Activated T-cell treated with anti-CD3 and anti-CD28 coated beads for 1 hour (primary cell): ENCODE measurements at places on chromosomes 13 and 19.
A peak's percentile ranks its signal among the peaks of the same experiment; 100 is the strongest.

DNA sequence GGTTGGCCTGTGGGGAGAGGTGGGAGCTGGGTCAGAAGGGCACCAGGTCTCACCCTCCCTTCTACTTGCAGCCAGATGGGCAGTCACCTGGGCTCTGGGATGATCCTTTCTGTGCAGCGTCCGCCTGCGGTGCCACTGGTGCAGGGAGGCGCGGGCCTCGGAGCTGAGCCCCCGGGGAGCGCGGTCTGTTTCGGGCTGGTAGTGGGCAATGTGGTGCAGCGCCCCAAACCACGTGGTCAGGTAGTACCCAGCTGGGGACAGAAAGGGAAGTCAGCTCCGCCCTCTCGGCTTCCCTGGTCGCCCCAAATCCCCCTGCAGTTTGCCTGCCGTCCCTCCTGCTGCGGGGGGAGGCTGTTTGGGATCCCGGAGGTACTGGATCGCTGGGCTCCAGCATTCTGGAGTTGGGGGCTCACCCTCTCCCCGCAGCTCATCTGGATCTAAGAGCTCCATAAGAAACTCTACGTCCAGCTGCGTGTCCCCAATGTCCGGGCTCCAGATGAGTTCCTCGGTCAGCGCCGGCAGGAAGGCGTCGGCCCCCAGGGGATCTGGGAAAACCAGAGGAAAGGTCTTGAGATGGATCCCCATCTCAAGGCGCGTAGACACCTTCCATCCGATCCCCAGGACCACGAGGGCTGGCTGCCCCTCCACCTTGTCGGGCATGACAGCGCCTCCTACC is 8.8 kb downstream of the RINL start:
- DNase-seq: no peak

DNA sequence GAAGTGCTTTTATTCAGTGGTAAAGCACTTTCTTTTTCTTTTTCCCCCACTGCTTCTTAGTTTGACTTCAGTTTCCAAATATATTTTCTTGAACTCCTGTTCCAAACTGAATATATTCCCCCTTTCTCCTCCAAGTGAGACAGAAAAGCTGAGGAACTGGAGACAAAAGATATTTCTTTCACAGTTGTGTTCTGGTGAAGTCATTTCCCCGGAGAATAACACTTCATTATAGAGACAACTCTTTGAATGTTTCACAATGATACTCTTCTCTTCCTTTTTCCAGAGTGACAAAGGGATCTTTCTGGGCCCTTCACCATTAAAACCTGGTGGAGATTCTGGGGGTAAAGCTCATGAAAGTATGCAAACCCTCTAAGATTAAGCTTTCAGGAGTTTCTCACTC is 860.8 kb upstream of the SLITRK5 start:
- no peak for DNase-seq

DNA sequence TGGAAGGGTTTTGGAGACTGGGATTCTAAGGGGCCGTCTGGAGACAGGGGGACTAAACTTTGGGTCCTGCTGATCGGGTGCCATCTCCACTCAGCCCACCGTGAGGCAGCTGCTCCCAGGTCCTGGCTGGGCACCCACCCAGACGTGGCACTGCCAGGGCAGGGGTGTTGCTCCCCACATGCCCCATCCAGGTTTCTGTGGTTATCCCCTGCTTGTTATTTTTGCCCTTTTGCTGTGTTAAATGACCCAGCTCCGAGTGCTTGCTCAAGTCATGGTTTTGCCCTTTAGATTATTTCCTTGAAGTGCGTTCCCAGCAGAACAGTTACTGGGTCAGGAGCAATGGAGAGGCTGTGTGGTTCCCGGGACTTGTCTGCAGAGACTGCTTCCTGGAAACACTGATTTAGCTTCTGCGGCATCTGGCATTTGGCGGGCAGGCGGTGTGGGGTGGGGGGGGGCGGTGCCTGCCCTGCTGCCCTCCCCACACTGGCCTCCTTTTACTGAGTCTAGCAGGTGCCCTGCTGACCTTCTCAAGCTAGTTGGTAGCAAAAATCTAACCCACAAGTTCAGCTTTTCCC is 1.9 kb downstream of the RAB11B start:
- DNase-seq: no peak

DNA sequence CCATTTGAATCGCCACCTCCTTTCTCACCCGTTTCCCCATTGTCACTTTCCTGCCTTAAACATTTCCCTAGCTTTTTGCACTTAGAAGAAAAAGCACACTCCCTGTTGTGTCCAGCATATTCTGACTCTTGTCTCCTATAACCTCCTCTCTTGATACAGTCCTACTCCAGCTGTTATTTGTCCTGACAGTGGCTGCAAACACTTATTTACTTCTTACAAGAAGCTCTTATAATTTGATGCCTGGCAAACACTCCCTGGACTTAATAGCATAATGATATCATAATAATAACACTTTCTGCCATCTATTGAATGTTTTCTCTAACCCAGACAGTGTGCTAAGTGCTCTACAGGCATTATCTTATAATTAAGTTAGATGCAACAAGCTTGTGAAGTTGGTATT is 76.6 kb downstream of the DGKH start:
- no peak for DNase-seq

GRCh38 chr13:52894413-52894812 is 46.0 kb upstream of the PCDH8 start:
- no peak for DNase-seq

- no peak for DNase-seq
These were observed 18.3 kb downstream of the NPHS1 start for GRCh38 chr19:35833972-35834371.

GRCh38 chr19:14814982-14815652 is 19.9 kb downstream of the OR7A5 start:
- no peak for DNase-seq

GRCh38 chr13:52638666-52639328 is 3.4 kb upstream of the HNRNPA1L2 start:
- no peak for DNase-seq

- DNase-seq: no peak
These were observed 330.2 kb downstream of the PCDH9 start for GRCh38 chr13:66899955-66900354.

DNA sequence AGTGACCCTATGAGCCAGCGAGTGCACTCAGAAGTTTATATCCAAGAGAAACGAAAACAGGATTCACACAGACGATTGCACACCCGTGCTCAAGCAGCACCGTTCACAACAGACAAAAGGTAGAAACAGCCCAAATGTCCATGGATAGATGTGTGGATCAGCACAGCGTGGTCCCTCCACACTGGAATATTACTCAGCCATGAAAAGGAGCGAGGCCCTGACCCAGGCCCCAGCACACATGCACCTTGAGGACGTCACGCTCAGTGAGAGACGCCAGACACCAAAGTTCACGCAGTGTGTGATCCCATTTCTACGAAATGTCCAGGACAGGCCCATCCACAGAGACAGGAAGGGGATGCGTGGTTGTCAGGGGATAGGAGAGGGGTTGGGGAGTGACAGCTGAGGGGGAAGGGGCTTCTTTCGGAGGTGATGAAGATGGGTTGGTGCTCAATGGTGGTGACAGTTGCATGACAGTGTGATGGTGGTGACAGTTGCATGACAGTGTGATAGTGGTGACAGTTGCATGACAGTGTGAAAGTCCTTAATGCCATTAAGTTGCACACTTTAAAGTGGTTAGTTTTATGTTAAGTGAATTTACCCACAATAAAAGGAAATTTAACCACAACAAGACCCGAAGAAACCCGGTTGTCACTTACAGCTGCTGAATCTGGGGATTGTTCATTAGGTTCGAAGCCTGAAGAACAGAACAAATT is 18.9 kb upstream of the SLC39A3 start:
- DNase-seq: no peak

DNA sequence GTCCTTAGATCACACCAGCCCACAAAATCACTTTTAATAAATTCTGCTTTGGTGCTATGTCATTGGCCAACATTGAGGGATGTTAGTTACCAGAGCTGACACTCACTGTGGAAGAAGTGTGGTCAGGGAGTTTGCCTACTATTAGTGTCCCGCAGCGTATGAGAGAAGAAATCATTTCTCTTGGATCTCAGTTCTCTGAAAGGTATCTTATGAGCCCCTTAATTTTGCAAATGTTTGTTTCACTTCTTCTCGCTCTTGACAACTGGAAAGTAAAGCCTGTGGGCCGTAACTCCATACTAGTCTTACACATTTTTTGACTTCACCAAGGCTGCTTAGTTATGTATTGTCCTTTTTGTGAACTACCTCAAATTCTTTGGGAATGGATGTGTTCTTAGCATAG is 80.9 kb downstream of the FLT1 start:
- no peak for DNase-seq

GRCh38 chr13:114194853-114195252 is 15.8 kb downstream of the CFAP97D2 start:
- DNase-seq: no peak

DNA sequence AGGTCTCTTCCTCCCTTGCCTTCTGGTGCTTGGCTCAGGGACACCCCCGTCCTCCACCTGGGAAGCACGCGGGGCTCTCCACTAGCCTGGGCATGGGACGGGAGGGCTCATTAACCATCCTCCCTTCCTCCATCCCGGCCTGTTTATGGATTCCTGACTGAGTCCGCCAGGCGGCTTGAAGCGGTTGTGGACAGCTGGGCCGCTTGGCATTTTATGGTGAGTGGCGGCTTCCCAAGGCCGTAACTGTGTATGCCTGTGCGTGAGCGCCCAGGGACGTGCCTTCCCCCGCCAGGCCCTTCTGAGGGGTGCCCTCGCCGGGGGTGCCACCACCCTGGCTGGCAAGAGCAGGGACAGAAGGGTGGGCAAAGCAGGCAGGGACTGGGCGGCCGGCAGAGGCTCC is 202.8 kb downstream of the URI1 start:
- no peak for DNase-seq

DNA sequence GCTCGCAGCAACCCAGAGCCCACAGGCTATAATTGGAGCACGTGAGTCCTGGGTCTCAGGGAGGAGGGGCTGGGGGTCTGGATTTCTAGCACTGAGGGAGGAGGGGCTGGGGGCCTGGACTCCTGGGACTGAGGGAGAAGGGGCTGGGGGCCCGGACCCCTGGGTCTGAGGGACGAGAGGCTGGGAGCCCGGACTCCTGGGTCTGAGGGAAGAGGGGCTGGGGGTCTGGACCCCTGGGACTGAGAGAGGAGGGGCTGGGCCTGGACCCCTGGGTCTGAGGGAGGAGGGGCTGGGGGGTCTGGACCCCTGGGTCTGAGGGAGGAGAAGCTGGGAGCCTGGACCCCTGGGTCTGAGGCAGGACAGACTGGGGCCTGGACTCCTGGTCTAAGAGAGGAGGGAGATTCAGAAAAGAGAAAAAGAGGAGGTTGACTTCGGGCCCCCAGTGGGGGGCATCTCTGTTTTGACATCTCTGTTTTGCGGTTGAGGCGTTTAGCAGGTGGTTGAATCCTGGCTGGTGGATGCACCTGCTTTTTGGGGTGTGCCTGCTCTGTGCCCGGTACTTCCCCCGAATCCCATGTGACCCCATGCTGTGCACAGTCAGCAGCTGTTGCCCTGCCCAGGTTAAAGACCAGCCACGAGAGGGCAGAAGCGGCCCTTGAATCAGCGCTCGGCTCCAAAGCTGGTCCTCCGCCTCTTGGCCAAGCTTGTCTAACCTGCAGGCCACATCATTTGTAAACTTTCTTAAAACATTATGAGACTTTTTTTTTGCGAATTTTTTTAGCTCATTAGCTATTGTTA is 10.5 kb downstream of the PVR start:
- peak; percentile 55 for DNase-seq

DNA sequence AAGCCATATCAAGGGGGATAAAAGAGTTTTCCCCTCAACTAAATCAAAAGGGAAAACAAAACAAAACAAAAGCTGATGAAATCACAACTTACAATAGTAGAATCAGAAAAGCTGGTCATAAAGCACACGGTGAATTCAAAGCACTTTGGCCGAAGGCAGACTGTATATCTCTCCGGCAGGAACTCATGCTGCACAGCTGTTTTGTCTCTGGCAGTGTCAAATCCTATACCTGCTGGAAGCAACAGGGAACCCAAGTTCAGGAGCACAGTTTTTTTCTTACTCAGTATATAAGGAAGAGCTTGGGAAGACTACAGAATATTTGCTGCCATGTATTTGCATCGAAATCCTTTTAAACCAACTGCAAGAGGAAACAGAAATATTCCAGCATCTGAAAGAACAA is 213.7 kb downstream of the RFC3 start:
- DNase-seq: no peak

DNA sequence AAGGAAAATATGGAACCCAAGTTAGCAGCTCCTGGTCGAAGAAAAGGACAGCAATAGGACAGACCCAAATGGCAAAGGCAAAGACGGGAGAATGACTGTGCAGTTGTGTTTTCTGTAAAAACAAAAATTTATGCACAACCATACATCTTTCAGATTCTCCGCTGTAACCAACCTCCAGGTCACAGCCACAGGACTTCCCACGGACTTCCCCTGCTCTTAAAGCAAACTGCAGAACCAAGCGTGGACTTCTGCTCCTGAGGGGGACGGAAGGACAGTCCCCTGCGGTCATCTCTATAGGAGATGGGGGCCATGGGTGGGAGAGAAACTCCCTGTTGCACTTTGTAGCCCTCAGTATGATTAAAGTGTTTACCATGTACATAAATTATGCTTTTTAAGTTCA is 2.5 kb downstream of the GRTP1 start:
- no peak for DNase-seq

DNA sequence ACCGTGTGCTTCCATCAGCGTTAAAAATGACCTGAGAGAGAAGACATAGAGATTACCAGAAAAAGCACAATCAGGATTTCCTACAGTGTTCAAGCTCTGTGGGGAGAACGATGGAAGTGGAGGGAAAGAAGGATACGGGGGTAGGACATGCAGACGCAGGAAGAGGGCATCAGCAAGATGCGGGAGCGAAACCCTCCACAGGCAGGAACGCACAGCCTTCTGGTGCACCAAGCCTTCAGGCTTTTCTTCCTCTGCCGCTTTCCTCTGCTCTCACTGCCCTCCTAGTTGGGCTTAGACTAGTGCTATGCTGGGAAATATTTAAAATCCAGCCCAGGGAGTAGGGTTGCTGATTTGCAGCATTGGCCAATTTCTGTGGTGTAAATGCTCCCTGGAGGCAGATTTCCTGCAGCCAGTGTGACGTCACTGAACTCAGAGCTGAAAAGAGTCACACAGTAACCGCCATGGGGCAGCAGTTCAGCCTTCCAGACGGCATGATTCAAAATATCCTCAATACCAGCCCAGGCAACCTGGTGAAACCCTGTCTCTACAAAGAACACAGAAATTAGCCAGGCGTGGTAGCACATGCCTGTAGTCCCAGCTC is 205.1 kb upstream of the SOX1 start:
- no peak for DNase-seq

DNA sequence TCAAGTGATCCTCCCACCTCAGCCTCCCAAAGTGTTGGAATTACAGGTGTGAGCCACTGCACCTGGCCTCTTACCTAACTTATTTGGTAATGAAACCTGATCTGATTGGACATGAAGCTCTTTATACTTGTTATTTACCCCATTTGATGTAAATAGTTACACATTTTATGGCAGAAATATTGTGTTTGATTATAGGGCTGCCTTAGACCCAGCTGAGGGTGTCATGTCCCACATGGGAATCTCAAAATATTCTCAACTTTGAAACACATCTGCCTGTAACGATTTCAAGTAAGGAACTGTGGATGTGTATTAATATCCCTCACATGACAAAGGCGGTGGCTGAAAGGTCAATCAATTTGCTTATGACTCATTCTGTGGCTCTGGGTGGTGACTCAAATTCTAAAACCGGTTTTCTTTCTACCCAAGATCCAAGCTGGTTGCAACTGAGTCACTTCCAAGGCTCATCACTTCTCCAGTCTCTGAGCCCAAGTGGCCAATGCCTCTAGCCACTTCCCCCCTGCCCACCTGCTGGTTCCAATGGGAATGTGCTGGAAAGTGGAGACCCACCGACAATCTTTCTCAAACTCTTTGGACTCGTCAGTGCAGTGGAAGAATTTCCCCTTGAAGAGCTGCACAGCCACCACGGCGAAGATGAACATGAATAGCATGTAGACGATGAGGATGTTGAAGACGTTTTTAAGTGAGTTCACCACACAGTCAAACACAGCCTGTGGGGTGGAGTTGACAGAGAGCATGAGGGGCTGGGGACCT is 110.9 kb downstream of the IER2 start:
- no peak for DNase-seq
